ENCODE measurements at places on chromosomes 3 and 15.

GRCh38 chr3:119120480-119120879, 25.5 kb upstream of the TEX55 start:
- DNase-seq: no peak

- DNase-seq: no peak
These were observed 38.0 kb upstream of the DPH6 start for GRCh38 chr15:35583863-35584528.

- DNase-seq: no peak
These were observed at the start of gene P2RY14 for GRCh38 chr3:151278230-151278629. Gene P2RY14, minus strand, starts transcription at chr3:151278542. Its CDS starts 64,226 bp downstream, at chr3:151214316.

- DNase-seq: no peak
These were observed 97.1 kb downstream of the TMEM108 start for GRCh38 chr3:133135306-133135705.

- DNase-seq: no peak
These were observed 377.8 kb downstream of the GRM7 start for GRCh38 chr3:7238565-7239295.

GRCh38 chr3:34725774-34726173, 913.6 kb upstream of the ARPP21 start:
- DNase-seq: no peak

DNA sequence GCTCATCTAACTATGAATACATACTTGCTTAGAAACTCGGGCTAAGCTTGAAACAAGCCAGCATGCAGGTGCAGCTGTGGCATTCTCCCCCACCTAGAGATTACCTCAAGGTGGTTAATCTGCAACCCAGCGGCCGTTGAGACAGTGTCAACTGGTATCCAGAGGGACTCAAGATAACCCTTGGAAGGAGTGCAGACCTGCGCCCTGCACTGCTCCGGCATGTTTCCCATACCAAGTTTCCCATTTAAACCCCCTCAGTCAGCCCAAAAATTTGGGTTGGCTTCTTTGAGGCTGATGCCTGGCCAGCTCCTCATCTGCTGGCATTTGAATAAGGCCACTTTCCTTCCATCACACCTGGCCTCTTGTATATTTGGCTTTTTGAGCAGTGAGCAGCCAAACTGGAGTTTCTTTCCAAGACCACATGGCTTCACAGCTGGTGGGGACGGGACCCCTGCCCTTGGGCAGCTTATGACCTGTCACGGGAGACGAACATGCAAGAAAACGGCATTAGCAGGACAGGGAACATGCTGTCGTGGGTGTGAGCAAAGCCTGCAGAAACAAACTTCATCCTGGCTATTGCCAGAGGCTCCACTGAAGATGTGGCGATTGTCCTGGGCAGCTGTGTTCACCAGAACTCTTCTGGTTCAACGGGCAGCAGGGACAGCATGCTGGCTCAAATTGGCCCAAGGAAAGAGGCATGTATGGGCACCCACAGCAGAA, 98.2 kb downstream of the PLXNA1 start:
- DNase-seq: no peak

DNA sequence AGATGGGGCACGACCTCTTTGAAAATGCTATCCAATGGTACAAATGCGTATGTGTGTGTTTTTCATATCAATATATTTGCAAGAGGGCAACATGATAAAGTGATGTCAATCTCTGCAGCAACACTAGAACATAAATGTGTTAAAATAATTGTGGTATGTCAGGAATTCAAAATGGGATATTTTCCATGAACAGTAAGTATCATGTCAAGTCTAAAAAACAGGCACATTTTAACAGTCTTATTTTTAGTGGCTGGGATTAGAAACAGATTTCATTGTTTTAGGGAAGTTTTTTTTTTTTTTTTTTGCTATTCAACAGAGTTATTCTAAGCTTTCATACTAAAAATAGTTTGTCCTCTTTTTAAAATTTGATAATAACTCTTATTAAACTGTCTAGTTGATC, 209.8 kb downstream of the GAP43 start:
- DNase-seq: no peak

- no peak for DNase-seq
These were observed 56.2 kb downstream of the B3GNT5 start for GRCh38 chr3:183309276-183309675.

GRCh38 chr3:174425422-174425821, 433.7 kb upstream of the NAALADL2 start:
- no peak for DNase-seq

- no peak for DNase-seq
These were observed 5.9 kb downstream of the KBTBD13 start for GRCh38 chr15:65082303-65082953.

GRCh38 chr3:186099178-186099577, 9.7 kb downstream of the ETV5 start:
- no peak for DNase-seq

GRCh38 chr3:128359846-128360642, 106.6 kb downstream of the DNAJB8 start:
- DNase-seq: no peak

DNA sequence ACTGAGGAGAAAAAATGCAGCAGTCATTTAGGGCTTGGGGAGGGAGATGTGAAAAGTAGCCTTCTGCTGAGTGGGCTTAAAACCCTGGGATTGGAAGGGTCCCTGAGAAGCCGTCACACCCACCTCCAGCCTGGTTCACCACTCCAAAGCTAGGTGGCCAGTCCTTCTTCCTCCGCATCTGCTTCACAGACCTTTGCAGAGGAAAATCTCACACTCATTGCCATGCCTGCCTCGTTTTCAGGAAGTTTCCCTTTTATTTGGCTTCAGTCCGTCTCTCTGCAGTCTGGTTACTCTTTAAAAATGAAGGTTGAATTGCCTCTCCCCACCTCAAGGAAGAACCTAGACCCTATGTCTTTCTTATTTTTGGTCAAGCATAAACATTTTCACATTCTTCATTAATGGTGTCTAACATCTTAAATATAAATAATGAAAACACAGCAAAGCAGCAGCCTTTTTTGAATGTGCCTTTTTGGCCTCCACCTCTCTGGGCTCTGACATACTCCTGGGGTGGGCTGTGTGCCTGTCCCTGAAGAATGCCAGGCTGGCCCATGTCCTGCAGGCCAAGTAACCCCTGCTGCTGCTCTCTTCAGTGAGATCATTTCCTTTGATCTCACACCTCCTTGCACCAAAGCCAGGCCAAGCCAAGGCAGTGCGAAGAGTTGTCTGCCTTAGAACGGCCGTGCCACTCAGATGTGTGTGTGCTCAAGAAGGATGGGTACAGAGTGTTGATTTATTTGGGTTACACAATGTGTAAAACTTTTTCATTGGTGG, 11.0 kb downstream of the MRAS start:
- DNase-seq: no peak

- DNase-seq: no peak
These were observed 11.8 kb downstream of the SLC12A8 start for GRCh38 chr3:125200731-125201139.

Measured in activated CD4-positive, alpha-beta T cell treated with anti-CD3 and anti-CD28 coated beads for 1 hour (primary cell).